ENCODE measurements at places on chromosomes 2 and 18. TPM values are rescaled to one million over a fixed set of nuclear protein-coding genes. Genes with fewer than 3 reads are reported as not detected.

Gene DDX1
- 37.2 TPM for total RNA-seq

Gene ICOS
- total RNA-seq: 0.35 TPM

Gene CKAP2L
- 1.2 TPM for total RNA-seq

Gene PREPL
- total RNA-seq: 23.2 TPM

Data from natural killer cell (primary cell).